Skin of body (tissue), 3 donors: ENCODE measurements at places on chromosomes 1 and 21. TPM values are rescaled to one million over a fixed set of nuclear protein-coding genes. Genes with fewer than 3 reads are reported as not detected.

The TTC24 gene
- total RNA-seq = not detected

The TCHHL1 gene
- 17.4 TPM for total RNA-seq

The ZNF697 gene
- 13.3 TPM for total RNA-seq

The SH2D1B gene
- total RNA-seq = not detected

The SPATA1 gene
- 0.79 TPM for total RNA-seq

The DIO1 gene
- not detected for total RNA-seq

The PGBD5 gene
- total RNA-seq = 2.7 TPM

The ITLN1 gene
- total RNA-seq = 0.49 TPM

The FCRL4 gene
- not detected for total RNA-seq

The SERPINC1 gene
- total RNA-seq = not detected

The LAMC1 gene
- 271 TPM for total RNA-seq

The PLA2G2C gene
- not detected for total RNA-seq

The KLF17 gene
- not detected for total RNA-seq

The SPATA45 gene
- total RNA-seq = 0.89 TPM

The MATN1 gene
- 1.4 TPM for total RNA-seq

The NDUFV3 gene
- total RNA-seq = 37.9 TPM

The LRRIQ3 gene
- 0.99 TPM for total RNA-seq

The TBX19 gene
- 1.9 TPM for total RNA-seq

The DSTYK gene
- total RNA-seq = 13.4 TPM

The TSACC gene
- not detected for total RNA-seq

The CDA gene
- total RNA-seq = 2.1 TPM

The PAQR7 gene
- total RNA-seq = 8.4 TPM
